Chondrocyte (in vitro differentiated cells): ENCODE measurements at places on chromosomes 7 and 10. TPM values are rescaled to one million over a fixed set of nuclear protein-coding genes. Genes with fewer than 3 reads are reported as not detected.

The VENTX gene
- total RNA-seq = not detected in 3 replicates

The VWDE gene
- total RNA-seq = not detected in 3 replicates

The RARRES2 gene
- 1.4 to 1.9 TPM (median 1.8 TPM) in 3 replicates for total RNA-seq

The SPDYE11 gene
- not detected in 3 replicates for total RNA-seq

The ELFN1 gene
- total RNA-seq = 0.65 to 0.72 TPM (median 0.68 TPM) in 3 replicates

The MACC1 gene
- total RNA-seq = not detected in 3 replicates

GRCh38 chr7:36787933-36788378, 63.7 kb upstream of the AOAH start:
- no peak overlapping the region for H3K27ac ChIP-seq
- DNase-seq = no peak
- H3K27me3 ChIP-seq = no peaks in the 10 kb centered on the region
- H3K36me3 ChIP-seq = no peaks in the 10 kb centered on the region
- no peak overlapping the region for H3K4me3 ChIP-seq
- peaks cover 27% of the 10 kb centered on the region for H3K4me1 ChIP-seq

DNA sequence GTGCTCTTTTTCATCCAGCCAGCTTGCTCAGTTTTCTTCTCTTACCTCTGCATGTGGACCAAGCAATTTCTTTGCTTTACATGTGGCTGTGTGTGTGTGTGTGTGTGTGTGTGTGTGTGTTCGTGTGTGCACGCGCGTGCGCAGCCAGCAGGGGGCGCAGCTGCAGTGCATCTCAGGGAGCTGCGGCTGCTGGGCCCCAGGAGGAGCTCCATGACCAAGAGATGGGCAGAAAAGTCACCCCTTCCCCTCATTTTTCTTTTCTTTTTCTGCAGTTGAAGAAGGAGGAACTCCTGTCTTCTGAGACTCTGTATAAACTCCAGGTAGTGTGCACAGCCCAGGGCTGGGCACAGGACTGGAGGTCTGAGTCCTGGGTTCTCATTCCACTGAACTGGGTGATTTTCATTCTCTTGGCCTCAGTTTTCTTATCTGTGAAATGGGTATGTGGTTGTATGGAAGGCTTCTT, 41.8 kb downstream of the BLNK start:
- no peak overlapping the region for H3K27ac ChIP-seq
- no peaks in the 10 kb centered on the region for H3K4me1 ChIP-seq
- H3K4me3 ChIP-seq = no peak overlapping the region

- H3K27me3 ChIP-seq = peaks cover 9% of the 10 kb centered on the region
- no peak overlapping the region for H3K4me3 ChIP-seq
- H3K27ac ChIP-seq = peak overlapping the region; percentile 6
- no peak for DNase-seq
- peaks cover 11% of the 10 kb centered on the region for H3K4me1 ChIP-seq
- no peaks in the 10 kb centered on the region for H3K36me3 ChIP-seq
These were observed 326.0 kb downstream of the RPS24 start for GRCh38 chr10:78359640-78360091.

- no peaks in the 10 kb centered on the region for H3K27me3 ChIP-seq
- peaks cover 25% of the 10 kb centered on the region for H3K36me3 ChIP-seq
- H3K4me3 ChIP-seq = no peak overlapping the region
- peaks cover 59% of the 10 kb centered on the region for H3K4me1 ChIP-seq
These were observed 73.4 kb downstream of the NRBF2 start for GRCh38 chr10:63206576-63206975.

GRCh38 chr10:79994556-79994955, 45.7 kb upstream of the SFTPD start:
- peaks cover 8% of the 10 kb centered on the region for H3K4me1 ChIP-seq
- H3K4me3 ChIP-seq = no peak overlapping the region
- peaks cover 10% of the 10 kb centered on the region for H3K36me3 ChIP-seq
- H3K27me3 ChIP-seq = peaks cover 8% of the 10 kb centered on the region

DNA sequence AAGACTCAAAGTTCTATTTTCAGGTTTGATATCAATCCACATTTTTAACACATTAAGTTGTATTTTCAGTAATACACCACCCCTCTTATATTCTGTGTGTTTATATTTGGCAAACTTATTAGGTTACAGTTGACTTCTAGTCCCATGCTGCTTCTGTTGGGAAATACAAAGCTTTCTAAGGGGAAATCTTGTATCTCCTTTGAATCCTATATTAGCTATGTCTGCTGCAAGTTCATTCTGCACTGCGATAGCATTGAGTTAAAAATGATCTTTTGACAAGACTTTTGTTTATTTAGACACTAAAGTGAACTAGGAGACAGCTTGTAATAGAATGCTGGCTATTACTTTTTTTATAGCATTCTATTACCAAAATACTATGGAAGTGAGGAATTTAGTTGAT, 625.1 kb upstream of the ANKRD30A start:
- no peaks in the 10 kb centered on the region for H3K27me3 ChIP-seq
- H3K4me3 ChIP-seq = no peak overlapping the region
- no peak overlapping the region for H3K27ac ChIP-seq

- no peaks in the 10 kb centered on the region for H3K27me3 ChIP-seq
- H3K4me3 ChIP-seq = no peak overlapping the region
These were observed 56.3 kb upstream of the CAMK2B start for GRCh38 chr7:44381494-44382220.

GRCh38 chr10:4028027-4028471, 243.0 kb upstream of the KLF6 start:
- no peaks in the 10 kb centered on the region for H3K36me3 ChIP-seq
- no peak overlapping the region for H3K27ac ChIP-seq

DNA sequence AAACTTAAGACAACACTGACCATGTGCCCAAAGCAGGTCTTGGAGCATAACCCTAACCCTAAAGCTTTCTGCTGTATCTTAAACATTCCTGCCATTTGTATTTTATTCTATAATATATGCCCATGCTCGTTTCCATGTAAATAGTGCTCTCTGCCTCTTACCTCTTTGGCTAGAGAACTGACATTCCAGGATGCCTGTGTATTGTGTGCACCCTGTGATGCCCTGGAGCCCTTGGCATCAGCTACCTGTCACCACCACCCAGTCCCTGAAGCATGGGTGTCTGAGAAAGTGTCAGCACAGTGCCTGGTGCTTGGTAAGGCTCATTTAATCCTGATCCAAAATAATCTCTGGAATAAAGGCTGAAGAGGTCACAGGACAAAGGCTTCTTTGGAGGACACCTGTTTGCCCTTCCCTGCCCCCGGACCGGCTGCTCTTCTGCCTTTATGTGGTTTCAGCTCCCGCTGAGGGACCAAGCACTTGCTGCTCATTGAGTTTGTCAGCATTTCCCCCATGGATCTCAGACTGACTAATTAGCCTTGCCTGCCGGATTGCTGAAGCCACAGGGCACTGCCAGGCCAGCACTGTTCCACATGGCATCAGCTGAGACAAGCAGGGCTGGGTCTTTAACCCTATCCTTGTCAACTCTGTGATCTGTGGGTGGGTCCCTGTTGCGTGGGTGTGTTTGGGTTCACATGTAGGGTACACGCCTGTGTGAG, 139.1 kb upstream of the SORCS3 start:
- peaks cover 28% of the 10 kb centered on the region for H3K27me3 ChIP-seq
- no peak overlapping the region for H3K27ac ChIP-seq
- H3K4me1 ChIP-seq = no peaks in the 10 kb centered on the region

GRCh38 chr7:132394283-132395198, 181.7 kb downstream of the PLXNA4 start:
- H3K27ac ChIP-seq = no peak overlapping the region
- H3K27me3 ChIP-seq = no peaks in the 10 kb centered on the region
- no peak overlapping the region for H3K4me3 ChIP-seq
- H3K36me3 ChIP-seq = peaks cover 2% of the 10 kb centered on the region
- H3K4me1 ChIP-seq = peaks cover 36% of the 10 kb centered on the region
- DNase-seq = no peak

- no peaks in the 10 kb centered on the region for H3K36me3 ChIP-seq
- peaks cover 8% of the 10 kb centered on the region for H3K4me1 ChIP-seq
- H3K27me3 ChIP-seq = peaks cover 8% of the 10 kb centered on the region
- H3K27ac ChIP-seq = no peak overlapping the region
These were observed 183.2 kb upstream of the NEBL start for GRCh38 chr10:21080261-21080660.

GRCh38 chr7:42492920-42493319, 255.9 kb upstream of the GLI3 start:
- no peak overlapping the region for H3K27ac ChIP-seq
- DNase-seq = no peak
- H3K27me3 ChIP-seq = peaks cover 2% of the 10 kb centered on the region
- H3K36me3 ChIP-seq = no peaks in the 10 kb centered on the region
- peak overlapping the region; percentile 74 for H3K4me3 ChIP-seq

DNA sequence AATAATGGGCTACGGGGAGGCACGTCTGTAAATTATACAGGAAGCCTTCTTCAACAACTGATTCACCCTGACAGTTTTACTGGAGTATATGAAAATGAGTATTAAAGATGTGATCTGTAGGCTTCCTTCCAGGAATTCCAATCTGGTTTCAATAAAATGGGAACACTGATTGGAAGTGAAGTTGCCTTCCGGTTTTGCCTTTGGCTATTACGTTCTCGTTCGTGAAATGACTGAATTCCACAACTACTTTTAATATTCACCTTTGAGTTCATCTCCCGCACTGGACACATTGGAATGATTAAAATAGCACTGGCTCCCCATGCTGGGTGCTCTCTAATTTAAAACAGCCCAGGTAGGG, 350.1 kb upstream of the MKI67 start:
- DNase-seq = no peak
- H3K27me3 ChIP-seq = peaks cover 2% of the 10 kb centered on the region
- no peak overlapping the region for H3K4me3 ChIP-seq
- H3K4me1 ChIP-seq = no peaks in the 10 kb centered on the region
- no peaks in the 10 kb centered on the region for H3K36me3 ChIP-seq
- no peak overlapping the region for H3K27ac ChIP-seq

DNA sequence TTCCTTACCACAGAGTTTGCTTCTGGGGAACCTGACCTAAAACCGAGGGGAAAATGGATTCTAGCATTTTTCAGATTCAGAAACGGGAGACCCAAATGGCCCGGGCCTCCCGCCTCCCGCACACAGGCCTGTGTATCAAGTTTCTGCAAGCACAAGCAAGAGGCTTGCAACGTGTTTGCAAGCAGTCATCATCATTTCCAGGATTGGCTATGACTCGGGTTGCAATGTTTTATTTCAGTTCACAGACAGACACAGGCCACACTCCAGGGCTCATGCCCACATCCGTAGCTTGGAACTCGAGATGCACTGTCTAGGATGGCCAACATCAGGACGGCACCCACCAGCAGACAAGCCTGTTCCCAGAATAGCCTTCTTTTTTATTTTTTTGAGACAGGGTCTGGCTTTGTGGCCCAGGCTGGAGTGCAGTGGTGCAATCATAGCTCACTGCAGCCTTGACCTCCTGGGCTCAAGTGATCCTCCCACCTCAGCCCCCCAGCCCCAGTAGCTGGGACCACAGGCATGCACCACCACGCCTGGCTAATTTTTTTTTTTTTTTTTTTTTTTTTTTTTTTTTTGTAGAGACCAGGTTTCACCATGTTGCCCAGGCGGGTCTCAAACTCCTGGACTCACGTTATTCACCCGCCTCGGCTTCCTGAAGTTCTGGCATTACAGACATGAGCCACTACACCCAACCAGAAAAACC, 68.1 kb upstream of the FOXK1 start:
- peak overlapping the region; percentile 71 for H3K4me3 ChIP-seq
- H3K36me3 ChIP-seq = no peaks in the 10 kb centered on the region
- H3K4me1 ChIP-seq = peaks cover 28% of the 10 kb centered on the region
- no peaks in the 10 kb centered on the region for H3K27me3 ChIP-seq
- peak; percentile 43 for DNase-seq

GRCh38 chr10:786633-787474, 97.4 kb upstream of the DIP2C start:
- peak; percentile 79 for DNase-seq
- no peak overlapping the region for H3K4me3 ChIP-seq
- no peaks in the 10 kb centered on the region for H3K27me3 ChIP-seq
- H3K27ac ChIP-seq = no peak overlapping the region

GRCh38 chr10:96283756-96284155, 12.4 kb upstream of the BLNK start:
- H3K4me3 ChIP-seq = no peak overlapping the region
- peaks cover 18% of the 10 kb centered on the region for H3K27me3 ChIP-seq
- peaks cover 11% of the 10 kb centered on the region for H3K4me1 ChIP-seq
- DNase-seq = no peak
- no peaks in the 10 kb centered on the region for H3K36me3 ChIP-seq

- DNase-seq = no peak
- H3K27me3 ChIP-seq = peaks cover 3% of the 10 kb centered on the region
- no peaks in the 10 kb centered on the region for H3K36me3 ChIP-seq
- H3K27ac ChIP-seq = no peak overlapping the region
- no peaks in the 10 kb centered on the region for H3K4me1 ChIP-seq
These were observed 33.5 kb downstream of the FIGNL1 start for GRCh38 chr7:50416527-50417182.

DNA sequence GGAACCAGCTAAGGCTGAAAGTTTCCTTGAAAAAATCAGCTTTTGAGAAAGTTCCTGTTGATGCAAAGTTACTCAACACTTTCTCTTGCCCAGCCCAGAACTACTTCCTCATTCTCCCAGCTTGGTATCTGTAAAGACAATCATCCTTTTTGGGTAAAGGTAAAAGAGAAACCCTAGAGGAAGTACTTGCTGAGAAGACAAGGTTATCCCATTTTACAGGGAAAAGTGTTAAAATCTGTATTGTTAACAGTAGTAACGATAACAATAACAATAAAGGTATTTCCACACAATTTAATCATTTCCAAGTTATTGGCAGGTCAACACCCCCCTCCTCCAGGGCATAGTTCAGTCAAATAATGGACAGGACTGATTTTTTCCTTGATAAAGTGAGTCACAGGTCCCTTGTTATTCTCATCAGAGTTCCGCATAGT, 2.4 kb downstream of the ALOX5 start:
- peaks cover 47% of the 10 kb centered on the region for H3K27me3 ChIP-seq
- no peak for DNase-seq
- H3K4me3 ChIP-seq = no peak overlapping the region
- H3K36me3 ChIP-seq = no peaks in the 10 kb centered on the region

DNA sequence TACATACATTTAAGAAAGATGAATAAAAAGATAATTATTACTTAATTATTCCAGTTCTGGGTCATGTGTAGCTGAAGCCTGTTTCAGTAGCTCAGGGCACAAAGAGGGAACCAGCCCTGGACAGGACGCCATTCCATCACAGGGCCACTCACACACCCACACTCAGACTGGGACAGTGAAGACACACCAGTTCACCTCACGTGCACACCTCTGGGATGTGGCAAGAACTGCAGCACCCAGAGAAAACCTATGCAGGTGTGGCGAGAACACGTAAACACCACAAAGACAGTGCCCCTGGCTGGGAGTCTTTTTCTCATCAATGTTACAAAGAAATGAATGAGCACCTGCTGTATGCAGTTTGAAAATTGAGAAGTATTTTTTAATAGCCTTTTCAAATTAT, 1.6 kb upstream of the IDI1 start:
- peak overlapping the region; percentile 86 for H3K27ac ChIP-seq
- peak overlapping the region; percentile 38 for H3K4me3 ChIP-seq
- no peak for DNase-seq
- no peaks in the 10 kb centered on the region for H3K36me3 ChIP-seq
